ENCODE measurements at places on chromosomes 16 and 17. TPM values are rescaled to one million over a fixed set of nuclear protein-coding genes. Genes with fewer than 3 reads are reported as not detected.

Gene SPNS2
- total RNA-seq, result 50.7 TPM

Gene SOCS1
- total RNA-seq, result 21.7 TPM

Gene C16orf54
- total RNA-seq, result 3.1 TPM

Gene EFCAB3
- not detected for total RNA-seq

Gene INCA1
- total RNA-seq, result 32.5 TPM

Gene TBC1D3C
- not detected for total RNA-seq

Gene BCL6B
- 2.1 TPM for total RNA-seq

Gene WNT9B
- total RNA-seq, result not detected

Gene MRC2
- total RNA-seq, result 185 TPM

Gene ZNF785
- 52.4 TPM for total RNA-seq

Gene ERN2
- total RNA-seq, result 0.46 TPM

Gene TMEM219
- total RNA-seq, result 118 TPM

Gene NGFR
- total RNA-seq, result 1.3 TPM

Gene CDT1
- 3.5 TPM for total RNA-seq

Gene PLCG2
- 85.9 TPM for total RNA-seq

Gene NPIPA2
- not detected for total RNA-seq

Gene STH
- total RNA-seq, result not detected

Gene CNGB1
- total RNA-seq, result 0.39 TPM

Gene NTN1
- 2.6 TPM for total RNA-seq

Gene SLC12A3
- total RNA-seq, result 0.06 TPM

Gene SP2
- total RNA-seq, result 7.6 TPM

All from upper lobe of left lung (tissue), 6 donors.